ENCODE measurements at places on chromosomes 11 and 22.

DNA sequence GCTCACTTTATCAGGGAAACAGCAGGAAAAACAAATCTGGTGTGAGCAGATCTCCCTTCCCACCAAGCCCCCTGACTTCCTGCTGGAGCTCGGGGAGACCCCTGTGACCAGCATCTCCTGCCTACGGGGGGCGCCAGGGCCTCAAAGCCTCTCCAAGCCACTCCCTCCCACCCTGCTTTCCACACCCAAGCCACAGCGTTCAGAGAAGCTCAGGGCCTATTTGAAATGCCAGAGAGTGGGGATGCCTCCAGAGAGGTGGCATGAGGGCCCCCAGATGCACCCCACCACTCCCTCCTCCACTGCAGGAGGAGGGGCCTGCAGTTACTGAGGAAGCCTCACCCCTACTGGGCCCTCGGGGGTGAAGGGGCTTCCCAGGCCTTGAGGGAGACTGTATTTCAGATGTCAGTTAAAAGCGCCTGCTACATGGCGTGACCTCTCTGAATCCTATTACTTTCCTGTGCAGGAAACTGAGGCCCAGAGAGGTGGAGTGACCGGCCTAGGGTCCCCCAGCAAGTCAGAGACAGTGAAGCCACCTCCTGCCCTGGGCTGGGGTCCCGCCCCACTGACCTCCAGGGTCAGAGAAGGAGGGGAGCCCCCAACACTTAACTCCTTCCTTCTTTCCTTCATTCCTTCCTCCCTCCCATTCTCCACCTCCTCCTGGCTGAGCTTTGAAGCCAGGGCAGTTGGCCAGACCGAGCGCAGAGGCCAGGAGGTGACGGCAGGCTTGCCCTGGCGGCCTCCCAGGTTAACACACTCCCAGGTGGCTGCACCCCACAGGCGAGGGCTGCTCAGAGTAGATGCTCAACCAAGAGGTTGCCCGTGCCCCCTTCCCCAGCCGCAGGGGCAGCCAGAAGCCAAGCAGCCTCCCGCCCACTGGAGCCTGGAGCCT lies 6.0 kb upstream of the CDKN1C start:
- DNase-seq, result peak; percentile 72

DNA sequence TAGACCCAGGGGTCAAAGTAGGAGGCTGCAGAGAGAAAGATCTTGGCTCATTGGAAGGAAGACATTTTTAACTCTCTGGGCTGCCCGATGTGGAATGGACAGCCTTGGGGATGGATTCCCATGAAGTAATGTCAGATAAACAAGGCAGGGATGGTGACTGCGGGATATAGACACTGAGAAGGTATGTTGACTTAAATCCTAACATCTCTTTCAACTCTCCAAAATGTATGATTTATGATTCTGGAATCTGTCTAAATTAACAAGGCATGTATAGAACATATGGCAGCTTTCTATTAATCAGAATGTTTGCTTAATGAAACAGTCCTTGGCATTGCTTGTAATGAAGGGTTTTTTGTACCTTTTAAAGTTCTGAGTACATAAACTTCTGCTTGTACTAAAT lies 56.1 kb upstream of the VSTM5 start:
- no peak for DNase-seq

- no peak for DNase-seq
Measured at GRCh38 chr11:72348250-72348649, 86.1 kb downstream of the CLPB start.

GRCh38 chr11:64627371-64627770 lies 36.4 kb downstream of the SLC22A12 start:
- DNase-seq, result no peak

DNA sequence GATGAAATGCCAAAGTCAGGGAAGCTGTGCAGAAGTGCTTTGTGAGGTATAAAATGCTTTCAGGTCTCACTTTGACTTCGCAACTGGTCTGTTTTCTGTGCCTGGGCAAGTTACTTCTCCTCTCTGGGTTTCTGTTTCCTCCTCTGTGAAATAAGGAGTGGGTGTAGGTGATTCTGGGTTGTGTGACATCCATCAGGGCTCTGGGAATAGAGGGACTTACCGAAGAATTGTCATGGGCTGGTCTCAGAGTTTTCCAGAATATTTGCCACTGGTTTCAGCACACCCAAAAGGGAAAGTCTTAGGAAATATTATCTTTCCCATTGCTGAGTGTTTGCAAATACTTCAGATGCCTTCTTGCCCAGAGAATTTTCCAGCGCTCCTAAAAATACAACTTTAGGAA lies 118.4 kb downstream of the KIAA1671 start:
- DNase-seq, result no peak

DNA sequence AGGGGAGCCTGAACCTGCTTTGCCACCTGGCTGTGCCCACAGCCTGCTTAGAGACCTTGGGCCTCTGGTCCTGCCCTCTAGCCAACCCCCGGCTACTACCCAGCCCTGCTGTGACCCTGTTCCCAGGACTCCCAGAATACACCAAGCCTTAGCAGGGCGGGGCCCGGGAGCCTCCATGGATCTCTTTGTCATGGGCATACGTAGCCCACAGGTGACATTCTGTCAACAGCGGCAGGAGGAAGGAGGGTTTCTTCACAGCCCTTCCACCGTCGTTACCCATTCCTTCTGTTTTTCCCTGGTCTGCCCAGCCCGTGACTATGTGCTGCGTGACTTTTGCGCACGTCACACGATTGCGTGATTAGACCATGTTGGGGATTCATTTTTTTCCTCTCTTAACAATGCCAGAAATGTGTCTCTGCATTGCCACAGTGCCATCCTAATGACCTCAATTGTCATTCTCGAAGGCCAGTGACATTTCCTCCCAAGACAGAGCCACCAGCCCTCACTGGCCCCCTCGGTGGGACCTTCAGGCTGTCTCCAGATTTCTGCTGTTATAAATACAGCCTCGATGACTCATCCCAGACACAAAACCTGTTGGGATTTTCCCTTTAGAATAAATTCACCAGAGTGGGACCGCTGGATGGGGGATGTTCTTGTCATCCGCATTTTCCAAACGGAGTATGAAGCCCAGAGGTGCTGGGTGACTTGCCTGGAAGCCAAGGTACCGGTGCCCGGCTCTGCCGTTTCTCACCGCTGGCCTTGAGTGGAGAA lies 9.0 kb downstream of the SYT12 start:
- no peak for DNase-seq

DNA sequence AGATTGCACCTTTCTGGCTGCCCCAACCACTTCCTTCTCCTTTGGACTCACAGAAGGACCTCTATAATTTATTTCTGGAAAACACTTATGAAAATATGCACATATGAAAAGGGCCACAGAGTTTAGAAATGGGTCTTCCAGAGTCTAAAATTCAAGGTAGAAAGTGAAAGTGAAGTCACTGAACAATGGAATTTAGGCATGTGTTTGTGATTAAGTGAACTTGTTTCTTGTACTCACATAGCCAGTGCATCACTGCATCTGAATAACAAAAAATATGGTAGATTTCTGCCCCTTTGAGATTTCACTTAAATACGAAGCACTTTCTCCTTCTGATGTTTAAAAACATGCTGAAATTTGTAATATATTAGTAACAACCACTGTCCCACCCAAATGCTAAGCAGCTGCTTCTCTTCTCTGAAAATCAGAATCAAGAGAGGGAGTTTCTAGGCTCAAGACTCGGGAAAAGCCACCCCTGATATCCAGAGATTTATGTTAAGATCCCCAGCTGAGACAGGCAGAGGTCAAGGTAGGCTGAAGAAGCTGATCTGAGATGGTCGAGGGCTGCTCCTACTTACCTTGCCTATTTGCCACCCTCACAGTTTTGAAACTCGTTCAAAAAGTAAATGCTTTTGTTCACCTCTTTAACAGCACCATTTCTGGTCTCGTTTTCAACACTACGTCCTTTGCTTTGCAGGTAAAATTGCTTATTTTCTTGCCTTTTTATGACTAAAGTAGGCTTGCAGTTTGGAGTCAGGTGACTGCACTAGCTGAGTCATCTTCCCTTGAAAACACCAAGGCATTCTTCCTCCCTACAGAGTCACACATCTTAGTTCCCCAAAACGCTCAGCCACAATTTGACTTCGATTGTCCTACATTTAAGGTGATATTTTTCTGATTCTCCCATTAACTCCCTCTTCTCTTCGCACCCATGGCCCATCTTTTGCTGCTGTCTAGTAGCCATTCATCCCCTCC lies at the start of gene XKR3:
TSS of gene XKR3 (minus strand) at position 696 of the 972 bp plus-strand sequence. CDS start 17,338 bp downstream, outside the sequence.
- DNase-seq, result no peak

GRCh38 chr11:43567396-43567975 lies 113.1 kb upstream of the HSD17B12 start:
- no peak for DNase-seq

DNA sequence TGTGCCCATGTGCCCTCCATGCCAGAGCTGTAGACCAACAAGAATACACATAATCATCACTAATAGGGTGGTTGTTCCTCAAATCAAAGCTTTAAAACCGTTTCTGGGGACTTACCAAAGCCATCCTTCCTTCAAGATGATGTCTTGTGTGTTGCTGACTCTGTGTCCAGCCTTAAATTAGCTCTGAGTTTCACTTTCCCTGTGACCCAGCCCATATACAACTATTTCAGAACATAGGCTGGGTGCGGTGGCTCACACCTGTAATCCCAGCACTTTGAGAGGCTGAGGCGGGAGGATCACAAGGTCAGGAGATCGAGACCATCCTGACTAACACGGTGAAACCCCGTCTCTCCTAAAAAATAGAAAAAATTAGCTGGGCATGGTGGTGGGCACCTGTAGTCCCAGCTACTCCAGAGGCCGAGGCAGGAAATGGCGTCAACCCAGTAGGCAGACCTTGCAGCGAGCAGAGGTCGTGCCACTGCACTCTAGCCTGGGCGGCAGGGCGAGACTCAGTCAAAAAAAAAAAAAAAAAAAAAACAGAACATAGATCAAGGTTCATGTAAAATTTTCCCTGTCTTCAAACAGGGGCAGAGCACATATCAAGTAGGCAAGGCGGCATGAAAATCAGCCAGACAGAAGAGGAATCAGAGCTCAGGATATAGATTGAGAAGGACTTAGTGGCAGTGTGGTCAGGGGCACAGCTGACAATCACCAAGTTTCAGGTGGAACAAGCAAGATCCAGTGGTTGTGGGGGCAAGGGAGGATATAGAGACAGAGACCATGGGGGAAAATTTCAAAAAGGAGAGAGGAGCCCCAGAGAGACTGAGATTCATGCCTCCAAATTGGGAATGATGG lies at the start of gene PLAAT2:
TSS of gene PLAAT2 (minus strand) at position 179 of the 855 bp plus-strand sequence. CDS start at position 124, 55 bp downstream.
- no peak for DNase-seq

- DNase-seq, result peak; percentile 83
Measured at GRCh38 chr22:45645526-45646414, 25.9 kb upstream of the ATXN10 start.

DNA sequence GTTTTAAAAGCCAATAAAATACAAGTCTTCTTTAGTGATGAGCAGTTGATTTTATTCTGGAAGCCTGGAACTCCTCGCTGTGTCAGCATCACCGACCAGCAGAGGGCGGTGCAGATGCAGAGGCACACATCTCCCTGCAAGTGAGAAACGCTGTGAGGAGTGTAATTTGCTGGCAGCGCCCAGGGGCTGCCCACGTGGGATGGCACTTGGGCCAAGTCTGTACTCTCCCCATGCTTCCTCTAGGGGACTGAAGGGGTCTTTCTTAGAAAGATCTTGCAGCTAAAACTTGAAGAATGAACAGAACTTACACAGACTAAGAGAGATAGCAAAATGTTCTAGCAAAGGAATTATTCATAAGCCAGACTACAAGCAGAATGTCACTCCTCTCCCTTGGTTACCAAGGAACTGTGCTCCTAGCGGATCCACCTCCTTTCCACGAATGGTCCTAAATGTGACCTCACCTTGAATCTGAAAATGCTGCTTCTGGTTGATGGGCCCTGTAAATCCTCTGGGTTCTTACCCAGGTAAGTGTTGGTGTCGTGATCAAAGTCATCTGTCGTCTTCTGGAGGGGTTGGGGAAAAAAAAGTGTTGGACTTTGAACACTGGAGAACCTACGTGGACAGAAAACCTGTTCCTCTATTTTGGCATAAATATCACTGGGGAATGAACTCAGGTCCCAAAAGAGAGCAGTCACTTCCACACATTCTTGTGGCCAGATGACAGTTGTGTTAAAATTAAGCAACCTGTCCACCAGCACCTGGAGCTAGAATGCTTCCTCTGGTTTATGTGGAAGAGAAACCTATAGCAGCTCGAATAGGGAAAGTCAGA lies 31.8 kb downstream of the CNTF start:
- DNase-seq, result peak; percentile 86

GRCh38 chr11:8392166-8392565 lies 128.5 kb upstream of the LMO1 start:
- DNase-seq, result no peak

DNA sequence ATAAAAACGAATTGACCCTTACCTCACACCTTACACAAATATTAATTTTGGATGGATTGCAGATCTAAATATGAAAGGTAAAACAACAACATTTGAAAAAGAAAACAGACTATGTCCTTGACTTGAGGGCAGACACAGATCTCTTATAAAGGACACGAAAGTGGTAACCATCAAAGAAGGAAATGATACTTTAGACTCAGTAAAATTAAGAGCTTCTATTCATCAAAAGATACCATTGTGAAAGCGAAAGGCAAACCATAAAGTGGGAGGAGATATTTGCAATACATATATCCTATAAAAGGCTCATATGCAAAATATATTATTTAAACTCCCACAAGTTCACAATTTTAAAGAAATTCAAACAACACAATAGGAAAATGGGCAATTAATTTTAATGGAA lies 5.0 kb downstream of the HEPACAM start:
- no peak for DNase-seq

DNA sequence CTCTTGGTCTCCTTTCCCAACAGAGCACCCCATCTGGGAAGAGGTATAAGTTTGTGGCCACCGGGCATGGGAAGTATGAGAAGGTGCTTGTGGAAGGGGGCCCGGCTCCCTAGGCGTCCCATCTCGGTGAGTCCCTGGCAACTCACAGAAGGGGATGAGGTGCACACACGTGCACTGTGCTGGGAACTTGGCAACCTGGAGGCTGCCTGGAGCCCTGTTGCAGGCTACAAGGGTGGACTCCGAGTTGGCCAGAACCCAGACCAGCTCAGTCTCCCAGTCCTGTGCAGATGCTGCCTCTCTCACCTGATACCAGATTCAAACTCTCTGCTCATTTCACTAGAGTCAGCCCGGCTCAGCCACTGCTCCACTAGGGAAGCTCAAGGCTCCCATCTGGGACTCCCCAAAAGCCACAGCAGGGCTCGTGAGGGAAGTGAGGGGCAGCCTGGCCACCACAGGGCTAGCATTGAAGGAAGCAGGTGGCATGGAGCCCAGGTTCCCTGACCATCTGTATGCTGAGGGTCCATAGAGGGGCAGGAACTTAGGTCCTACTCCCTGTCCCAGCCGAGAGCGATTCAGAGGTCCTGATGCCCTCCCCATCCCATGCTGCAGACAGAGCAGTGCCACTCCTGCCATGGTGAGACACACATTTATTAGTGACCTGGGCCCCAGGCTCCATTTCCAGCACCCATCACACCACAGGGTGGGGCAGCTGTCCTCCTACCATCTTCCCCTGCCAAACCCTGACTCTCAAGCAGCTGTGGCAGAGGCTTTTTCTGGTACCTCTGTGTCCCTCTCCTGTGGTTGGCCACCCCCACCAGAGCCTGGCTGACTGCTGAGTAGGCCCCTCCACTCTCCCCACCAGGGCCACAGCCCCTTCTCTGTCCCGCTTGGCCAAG lies 4.0 kb downstream of the PRR33 start:
- DNase-seq, result peak; percentile 15

GRCh38 chr11:85740481-85741400 lies 54.7 kb upstream of the CCDC89 start:
- DNase-seq, result no peak

Data from body of pancreas (tissue), 4 donors.